ENCODE measurements at places on chromosomes 13 and 19.

DNA sequence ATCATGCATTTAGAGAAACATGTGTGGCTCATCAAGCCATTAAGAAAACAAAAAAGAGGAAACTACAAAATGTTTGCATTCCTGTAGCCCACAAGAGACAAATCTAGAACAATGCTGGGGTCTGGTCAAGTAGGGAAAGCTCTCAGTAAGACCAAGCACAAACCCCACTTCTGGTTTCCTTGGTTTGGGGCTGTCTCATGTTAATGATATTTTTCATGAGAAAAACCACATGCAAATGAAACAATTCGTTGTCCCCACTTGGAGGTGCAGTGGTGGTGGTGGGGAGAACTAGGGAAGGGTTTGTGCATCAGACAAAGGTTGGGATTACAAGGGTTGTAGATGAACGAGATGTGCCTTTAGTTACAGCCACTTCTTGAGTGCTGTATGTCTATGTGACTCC is 7.0 kb upstream of the RB1 start:
- DNase-seq = no peak

DNA sequence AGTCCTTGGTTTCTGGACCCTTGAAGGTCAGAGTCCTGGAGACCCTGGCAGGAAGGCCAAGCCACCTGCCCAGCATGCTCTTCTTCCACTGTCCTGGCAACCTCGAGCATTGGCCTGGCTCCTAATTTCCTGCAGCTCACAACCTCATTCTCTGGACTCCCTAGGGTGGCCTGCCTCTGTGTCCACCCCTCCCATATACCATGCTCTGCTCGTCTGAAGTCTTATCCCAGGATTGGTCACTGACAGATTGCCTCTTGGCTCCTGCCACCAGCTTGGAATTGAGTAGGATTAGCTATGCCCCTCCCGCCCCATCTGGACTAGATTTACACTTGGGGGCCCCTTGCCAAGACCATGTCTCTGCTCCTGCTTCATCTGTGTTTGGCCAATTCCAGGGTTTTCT is 17.1 kb upstream of the WASF3 start:
- DNase-seq = no peak

DNA sequence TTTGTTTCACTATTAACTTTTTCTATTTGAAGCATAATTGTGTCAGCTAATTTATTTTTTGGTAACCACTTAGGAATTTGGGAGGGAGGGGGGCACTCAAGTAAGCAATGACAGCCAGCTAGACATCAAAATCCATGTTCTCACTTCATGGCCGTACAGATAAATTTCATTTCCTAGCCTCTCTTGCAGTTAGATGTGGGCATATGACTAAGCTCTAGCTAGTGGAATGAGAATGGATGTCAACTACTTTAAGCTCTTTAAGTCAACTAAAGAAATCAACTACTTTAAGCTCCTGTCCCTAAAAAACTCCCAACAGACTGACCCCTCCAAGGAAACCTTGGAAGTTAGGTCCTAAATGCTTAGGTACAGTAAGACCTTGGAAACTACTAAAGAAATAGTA is 92.0 kb downstream of the KCNRG start:
- DNase-seq = no peak

GRCh38 chr13:20993661-20994440 is 67.5 kb downstream of the LATS2 start:
- DNase-seq = peak; percentile 78

- DNase-seq = no peak
Measured at GRCh38 chr19:19606021-19606420, 12.5 kb downstream of the PBX4 start.

GRCh38 chr19:19145281-19145680 is 7.0 kb upstream of the TMEM161A start:
- no peak for DNase-seq

DNA sequence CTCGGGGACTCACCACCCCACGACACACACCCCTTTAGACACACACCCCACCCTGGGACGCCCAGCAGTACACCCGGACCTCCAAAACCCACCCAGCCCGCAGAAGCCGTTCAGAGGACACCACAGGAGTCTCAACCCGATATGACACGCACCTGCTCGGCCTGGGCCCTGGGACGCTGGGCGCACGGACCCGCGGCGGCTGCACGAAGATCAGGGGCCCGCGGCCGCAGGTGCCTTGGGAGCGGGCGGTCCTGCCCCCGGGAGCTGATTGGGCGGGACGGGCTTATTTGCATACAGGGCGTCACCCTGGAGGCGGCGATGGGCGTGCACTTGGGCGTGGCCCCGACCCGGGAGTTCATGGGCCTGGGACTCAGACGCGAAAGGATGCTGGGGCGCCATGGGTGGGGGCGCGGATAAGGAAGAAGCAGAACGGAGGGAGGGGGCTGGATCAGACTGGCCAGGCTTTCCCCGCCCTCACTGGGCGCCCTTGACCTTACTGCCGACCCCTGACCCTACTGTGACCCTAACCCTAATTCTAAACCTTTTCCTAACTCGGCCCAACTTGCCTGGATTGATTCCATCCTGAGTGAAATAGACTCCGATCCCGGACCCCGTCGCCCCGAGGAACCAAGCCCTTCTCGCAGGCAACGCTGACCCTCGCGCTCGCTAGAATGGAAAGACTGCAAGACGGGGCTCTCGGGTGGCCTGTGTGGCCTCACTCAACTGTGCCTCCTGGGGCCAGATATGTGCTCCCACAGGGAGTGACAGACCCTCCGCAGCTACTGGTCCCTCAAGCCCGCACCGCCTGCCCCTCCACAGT is at the start of gene MEF2B:
Gene MEF2B (minus strand): TSS at position 211 of the 820 bp plus-strand sequence. CDS start 19,528 bp downstream, outside the sequence.
- DNase-seq = peak; percentile 55

DNA sequence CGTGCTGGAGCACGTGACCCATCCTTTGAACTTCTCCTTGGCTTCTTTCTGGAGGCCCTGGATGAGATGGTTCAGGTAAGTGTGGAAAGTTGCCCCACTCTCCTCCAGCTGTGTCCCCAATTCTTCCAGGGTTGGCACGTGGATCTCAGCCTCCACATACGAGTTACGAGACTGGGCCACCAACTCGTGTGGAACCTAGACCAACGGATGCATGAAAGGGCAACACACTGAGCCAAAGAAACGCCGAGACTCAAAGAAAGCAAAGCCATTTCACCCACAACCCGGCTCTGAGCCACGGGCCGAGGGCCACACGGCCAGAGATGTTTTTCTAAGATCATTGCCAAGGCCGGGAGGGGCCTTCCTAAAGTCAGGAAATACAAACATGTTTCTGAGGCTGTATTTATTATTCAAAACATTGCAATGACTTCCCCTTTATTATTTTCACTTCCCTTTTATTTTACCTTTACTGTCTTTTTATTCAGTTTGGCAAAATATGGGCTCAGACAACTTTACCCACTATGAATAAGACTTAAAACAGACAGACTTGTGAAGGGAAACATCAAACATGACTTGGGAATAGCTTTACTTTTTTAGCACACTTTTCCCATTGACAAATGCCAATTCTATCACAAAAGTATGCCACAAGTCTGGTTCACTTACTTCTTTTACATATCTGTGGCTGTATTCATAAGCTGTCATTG is 94.6 kb downstream of the KL start:
- DNase-seq = peak; percentile 71

GRCh38 chr19:51098365-51099046 is 9.7 kb downstream of the CTU1 start:
- no peak for DNase-seq

DNA sequence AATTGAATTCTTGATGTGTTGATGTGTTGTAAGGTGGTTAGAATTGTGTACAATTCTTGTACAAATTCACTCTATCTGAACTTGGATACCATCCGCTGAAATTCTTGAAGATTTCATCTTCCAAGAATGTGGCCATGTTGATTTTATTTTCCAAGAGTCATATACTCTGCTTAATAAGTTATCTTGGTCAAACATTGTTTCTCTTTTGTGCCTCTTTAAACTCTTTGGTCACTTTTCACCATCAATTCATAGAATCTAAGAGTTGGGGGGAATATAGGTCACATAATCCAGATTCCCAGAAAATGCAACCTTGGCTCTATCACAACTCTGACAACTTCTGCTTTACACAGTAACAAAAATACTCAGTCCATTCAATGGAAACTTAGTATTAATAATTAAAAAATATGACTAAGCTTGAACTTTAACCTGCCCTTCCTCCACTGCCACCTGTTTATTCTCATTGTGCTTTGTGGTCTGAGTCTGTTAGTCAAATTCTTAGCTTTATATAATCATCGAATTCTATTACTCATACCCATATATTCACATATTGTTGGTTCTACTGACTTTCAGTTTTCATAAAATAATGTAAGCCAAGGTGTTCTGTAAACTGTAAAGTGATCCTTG is 373.2 kb downstream of the LMO7 start:
- DNase-seq = peak; percentile 2

DNA sequence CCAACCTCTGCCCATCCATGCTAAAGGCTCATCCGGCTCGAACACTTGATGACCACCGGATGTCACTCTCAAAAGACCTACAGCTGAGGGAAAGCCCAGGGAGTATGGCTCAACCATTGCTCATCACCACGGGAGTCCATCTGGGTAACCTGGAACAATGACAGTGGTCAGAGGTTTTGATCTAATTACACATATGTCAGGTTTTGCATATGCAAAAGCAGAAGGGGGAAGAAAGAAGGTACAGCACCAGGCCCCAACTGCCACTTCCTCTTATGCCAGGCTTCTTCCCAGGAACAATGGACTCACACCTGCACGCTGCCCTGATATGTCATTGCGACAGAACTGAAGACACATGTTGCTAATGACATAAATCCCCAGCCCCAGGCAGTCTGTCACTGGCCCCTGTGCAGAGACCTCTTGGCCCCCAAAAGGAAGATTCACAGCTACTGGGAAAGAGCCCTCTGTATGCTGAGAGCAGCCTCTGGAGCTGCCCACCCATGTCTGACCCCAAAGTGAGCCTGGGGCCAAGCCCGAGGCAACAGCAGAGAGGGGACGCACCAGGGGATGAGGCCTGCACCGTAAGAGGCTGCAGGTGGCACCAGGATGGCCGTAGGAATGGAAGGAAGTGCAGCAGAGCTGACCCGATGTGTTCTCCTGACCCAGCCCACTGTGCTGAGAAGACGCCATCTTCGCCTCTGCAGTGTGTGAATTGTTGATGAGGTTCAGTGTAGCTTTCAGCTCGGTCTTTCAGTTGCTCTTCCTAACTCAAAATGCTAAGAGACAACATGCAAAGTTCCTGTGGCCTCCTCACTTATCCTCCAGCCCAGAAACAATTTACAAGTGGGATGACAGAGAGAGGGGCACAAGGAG is 26.3 kb downstream of the EPS15L1 start:
- peak; percentile 52 for DNase-seq

DNA sequence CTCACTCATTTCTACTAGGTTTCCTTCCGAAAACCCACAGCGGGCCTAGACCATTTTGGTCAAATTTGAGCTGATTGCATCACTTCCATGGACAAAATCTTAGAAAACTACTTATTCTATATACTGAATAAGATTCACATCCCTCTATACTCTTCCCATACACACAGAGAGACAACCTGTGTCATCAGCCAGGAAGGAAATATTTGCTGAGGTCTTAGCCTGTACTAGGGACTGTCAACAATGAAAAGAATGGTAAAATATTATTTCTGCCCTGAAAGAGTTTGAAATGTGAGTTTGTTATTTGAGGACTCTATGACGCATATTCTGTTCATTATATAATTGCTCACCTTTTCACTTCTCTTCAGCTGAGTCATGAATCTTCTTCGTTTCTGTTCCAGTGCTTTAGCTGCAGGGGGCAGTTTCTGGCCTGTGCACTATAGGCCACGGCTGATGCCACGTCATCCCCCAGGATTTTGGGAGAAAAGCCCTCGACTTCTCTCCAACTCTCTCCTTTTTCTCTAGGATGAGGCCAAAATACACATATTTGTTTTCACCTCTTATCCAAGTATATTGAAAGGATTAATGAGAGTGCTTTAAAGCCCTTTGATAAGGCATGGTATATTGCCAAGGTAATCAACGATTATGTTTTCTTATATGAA is 47.7 kb downstream of the GSX1 start:
- DNase-seq = peak; percentile 35

GRCh38 chr13:23988546-23989122 is 91.3 kb upstream of the C1QTNF9B start:
- DNase-seq = no peak

DNA sequence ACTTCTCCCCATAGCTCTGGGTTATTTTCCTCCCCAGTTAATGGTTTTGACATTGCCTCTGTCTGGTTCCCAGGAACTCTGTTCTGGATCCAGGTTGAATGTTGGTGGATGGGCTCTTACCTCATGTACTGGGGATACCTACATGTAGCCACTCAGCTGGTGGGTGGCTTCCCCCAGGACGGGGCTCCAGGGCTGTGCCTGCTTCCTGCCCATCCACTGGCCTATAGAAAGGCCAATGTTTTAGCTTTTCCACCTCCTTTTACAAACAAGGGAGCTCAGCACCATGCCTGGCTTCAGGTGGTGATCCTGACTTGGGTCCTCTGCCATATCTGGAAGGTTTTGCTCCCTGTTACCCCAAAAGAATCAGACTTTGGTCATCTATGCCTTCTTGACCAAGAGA is 120.2 kb downstream of the AKAP11 start:
- DNase-seq = no peak

DNA sequence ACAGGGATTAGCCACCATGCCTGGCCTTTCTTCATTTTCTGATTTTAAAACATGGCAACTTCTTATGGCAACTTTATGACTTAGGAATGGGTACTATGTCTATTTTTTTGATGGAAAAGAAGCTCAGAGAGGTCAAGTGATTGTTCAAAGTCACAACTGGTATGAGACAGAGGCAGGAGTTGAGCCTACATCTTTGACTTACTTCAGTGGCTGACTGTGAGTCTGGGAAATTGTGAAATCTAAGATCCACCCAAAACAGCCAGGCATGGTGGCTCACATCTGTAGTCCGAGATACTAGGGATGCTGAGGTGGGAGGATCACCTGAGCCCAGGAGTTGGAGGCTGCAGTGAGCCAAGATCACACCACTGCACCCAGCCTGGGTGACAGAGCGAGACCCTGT is 2.4 kb upstream of the ACTL9 start:
- no peak for DNase-seq

- no peak for DNase-seq
Measured at GRCh38 chr13:76300688-76301087, 585.5 kb downstream of the KCTD12 start.

DNA sequence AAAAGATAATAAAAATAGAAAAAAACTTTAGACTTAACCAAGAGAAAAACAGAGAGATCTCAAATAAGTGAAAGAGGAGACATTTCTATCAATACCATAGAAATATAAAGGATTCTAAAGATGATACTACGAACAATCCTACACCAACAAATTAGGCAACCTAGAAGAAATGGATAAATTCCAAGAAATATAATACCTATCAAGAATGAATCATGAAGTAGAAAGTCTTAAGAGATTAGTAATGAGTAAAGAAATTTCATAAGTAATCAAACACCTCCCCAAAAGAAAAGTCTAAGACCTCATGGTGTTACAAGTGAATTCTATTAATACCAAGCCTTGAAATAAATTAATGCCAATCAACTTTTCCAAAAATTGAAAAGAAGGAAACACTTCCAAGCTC is 1584.5 kb upstream of the MIR17HG start:
- DNase-seq = peak; percentile 18

GRCh38 chr19:51156710-51157109 is 14.6 kb downstream of the SIGLEC7 start:
- DNase-seq = no peak

All from astrocyte of the spinal cord (primary cell).